Activated CD4-positive, alpha-beta T cell treated with anti-CD3 and anti-CD28 coated beads for 4 hours (primary cell): ENCODE measurements at places on chromosomes 2 and 18.

DNA sequence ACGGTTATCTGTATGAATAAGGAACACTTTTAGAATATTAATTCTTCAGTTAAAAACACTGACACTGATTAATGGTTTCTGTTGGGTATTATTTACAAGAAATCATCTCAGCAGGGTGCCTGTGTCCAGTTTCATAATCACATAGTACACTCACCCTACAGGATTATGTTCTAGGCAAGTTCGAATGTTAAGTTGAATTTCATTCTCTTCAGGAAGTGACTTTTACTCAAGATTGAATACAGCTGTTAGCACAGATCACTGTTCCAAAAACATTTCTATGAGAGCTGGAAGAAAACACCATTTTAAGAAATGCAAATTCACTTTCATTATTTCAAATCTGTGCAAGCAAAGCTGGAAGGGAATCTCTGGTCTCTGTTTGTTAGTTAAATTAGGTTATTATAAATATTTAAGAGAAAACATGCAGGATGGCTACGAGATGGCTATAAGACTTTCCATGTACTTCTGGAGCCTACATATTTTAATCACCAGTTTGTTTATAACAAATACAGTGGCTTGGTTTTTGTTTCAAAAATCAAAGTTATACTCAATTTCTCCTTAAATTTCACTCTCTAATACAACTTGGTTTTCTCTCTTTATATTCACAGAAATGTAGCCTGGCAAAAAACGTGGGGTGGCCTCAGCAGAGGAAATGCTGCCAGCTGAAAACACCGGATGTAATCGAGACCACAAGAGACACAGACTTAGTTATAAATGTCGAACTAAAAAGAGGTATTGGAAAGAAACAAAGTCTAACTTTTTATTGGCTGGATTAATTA lies 65.8 kb downstream of the RBMS1 start:
- DNase-seq: peak; percentile 54

DNA sequence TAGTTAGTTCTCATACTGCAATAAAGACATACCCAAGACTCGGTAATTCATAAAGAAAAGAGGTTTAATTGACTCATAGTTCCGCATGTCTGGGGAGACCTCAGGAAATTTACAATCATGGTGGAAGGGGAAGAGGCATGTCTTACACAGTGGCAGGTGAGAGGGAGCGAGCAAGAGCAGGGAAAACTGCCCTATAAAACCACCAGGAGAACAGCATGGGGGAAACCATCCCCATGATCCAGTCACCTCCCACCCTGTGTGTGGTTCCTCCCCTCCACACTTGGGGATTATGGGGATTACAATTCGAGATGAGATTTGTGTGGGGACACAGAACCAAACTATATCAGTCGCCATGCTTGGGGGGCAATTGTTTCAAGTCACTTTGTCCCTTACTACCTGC lies 1.1 kb upstream of the SSB start:
- no peak for DNase-seq

- DNase-seq: no peak
Observed at GRCh38 chr2:16813593-16813992, 148.0 kb upstream of the CYRIA start.

GRCh38 chr2:230068651-230069055 lies at the start of gene SLC16A14:
Gene SLC16A14, minus strand, starts transcription at chr2:230068924. Its CDS starts 9,572 bp downstream, at chr2:230059352.
- peak; percentile 15 for DNase-seq

- no peak for DNase-seq
Observed at GRCh38 chr18:44804033-44804432, 123.3 kb downstream of the SETBP1 start.

DNA sequence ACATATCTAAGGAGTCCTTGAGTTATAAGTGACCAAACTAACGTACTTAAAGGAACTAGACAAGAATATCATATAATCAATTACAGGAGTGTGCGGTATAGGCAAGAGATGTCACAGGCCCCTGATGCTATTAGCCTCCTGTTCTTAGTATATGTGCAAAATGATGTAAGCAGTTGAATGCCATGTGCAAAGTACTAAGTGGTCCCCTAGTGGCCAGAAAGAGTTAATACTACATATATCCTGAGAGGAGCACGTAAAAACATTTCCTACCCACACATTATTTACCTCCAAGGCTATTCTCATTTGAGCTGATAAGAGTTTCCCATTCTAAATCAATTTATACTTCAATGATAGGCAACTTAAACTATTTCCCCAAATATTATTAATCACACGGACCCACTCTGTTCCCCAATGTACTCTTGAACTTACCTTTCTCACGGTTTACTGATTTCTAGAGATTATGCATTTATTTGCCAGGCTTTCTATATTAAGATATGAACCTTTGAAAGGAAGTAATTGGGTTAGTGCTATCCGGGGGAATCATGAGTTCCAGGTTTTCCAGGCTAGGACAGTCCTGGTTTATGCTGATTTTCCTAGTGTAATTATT lies 158.0 kb upstream of the KLHL14 start:
- no peak for DNase-seq

GRCh38 chr18:46555724-46556123 lies 101.3 kb downstream of the LOXHD1 start:
- DNase-seq: no peak
